ENCODE measurements at places on chromosomes 16 and 17.
A peak's percentile ranks its signal among the peaks of the same experiment; 100 is the strongest.

DNA sequence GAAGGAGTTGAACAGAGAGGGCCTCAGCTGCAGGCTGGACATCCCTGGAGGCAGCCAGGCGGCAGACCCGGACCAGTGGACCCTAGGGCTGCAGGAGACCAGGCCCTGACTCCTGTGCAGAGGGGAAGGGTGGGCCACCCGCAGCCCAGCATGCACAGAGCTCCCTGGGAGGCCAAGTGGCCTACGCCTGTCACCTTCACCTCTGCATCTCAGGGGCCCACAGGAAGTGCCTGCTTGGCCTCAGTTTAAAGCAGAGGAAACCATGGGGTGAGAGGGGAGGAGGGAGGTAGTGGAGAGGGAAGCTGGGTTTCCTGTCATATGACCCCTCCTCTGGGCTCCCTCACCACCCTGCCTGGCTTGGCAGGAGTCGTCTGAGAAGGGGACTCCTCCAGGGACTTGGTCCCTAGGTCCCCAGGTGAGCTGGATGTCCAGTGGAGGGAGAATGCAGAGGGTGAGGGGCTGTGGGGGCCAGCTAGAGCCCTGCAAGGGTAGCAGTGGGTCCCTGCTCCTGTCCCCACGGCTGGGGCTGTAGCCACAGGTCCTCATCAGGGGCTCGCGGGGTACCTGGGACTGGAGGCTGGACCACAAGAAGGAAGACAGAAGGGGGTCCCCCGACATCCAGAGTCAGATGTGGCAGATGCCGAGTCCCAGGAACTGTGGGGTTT, at the start of gene TMC8:
Gene TMC8, plus strand, starts transcription at position 335 of the 665 bp plus-strand sequence. CDS start 818 bp downstream, outside the sequence.
- no peak for DNase-seq

GRCh38 chr17:45018848-45019711, 32.4 kb downstream of the DCAKD start:
- no peak for DNase-seq

DNA sequence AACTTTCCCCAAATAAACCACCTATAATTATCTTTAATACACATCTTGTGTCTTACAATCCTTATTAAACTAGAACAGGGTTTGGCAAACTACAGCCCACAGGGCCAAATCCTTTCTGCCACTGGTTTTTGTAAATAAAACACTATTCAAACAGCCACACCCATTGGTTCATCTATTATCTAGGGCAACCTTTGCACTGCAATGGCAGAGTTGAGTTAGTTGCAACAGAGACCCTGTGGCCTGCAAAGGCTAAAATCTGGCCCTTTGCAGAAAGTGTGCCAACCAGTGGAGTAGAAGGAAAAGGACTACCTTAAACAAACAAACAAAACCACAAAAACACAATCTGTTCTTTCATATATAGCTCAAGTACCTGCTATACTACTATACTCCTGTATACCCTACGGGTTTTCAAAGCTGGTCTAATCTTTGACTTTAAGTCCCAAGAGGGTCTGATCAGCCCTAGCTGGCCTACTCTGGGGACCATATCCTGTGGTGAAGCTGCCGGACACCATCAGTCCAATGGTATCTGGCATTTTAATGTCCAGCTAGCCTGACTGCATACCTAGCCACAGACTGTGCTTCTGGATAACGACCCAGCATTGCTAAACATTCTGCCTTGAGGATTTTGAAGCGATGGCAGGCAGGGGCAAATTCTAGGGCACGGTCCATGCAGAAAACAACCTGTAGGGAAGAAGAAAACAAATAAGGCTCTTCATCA, 23.3 kb downstream of the CNP start:
- DNase-seq: no peak

GRCh38 chr17:9763643-9764042, 27.7 kb downstream of the DHRS7C start:
- DNase-seq: no peak

- peak; percentile 4 for DNase-seq
These were observed 6.9 kb downstream of the RGS9 start for GRCh38 chr17:65143889-65144604.

DNA sequence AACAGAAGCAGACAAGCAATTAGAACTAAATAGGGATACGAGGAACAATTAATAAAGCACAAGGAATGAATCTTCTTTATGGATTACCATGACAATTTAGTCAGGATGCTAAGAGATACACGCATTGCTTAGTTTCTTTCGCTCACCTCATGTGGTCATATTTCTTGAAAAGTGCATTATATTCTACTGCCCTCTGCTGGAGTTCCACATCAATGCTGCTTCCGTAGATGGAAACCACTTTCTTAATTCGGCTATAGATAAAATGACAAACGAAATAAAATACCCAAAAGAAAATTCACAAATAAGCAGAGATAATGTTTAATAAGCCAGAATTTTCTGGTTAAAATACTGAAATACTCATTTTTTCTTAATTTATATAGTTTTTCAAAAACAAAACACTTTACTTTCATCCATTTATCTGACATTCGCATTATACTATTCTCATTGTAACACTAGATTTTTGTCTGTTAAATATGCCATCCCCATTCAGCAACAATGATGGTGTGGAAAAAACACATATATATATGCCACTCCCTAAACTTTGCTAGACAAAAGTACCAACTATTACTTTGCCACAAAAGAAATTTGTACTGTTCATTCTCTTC, 22.0 kb upstream of the PHLPP2 start:
- peak; percentile 31 for DNase-seq

DNA sequence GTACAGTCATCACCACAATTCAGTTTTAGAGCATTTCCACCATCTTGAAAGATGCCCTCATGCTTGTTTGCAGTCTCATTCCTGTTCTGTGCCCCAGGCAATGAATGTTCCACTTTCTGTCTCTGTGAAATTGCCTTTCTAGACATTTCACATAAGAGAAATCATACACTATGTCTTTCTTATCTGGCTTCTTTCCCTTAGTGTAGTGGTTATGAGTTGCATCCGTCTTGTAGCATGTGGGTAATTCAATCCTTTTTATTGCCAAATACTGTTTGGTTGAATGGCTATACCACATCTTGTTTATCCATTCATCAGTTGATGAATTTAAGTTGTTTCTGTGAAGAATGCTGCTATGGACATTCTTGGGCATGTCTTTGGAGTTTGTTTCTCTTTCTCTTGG, 132.5 kb upstream of the PLCG2 start:
- DNase-seq: peak; percentile 58

DNA sequence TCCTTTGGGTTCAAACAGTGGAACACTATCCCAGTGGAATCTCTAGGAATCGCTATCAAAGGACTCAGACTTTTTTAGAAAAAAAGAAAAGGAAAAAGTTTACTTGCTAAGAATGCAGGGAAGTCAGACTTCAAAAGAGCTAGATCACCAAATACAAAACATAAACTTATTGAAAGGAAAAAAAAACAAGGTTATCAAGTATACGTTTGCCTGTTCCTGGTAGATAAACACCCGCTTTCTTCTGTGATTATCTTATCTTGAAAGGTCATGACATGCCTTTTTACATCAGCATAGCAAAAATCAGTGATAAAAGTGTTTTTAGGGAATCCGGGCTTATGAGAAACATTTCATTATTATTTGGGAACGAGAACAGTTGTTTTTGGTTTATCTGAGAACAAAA, 129.3 kb upstream of the TMEM97 start:
- DNase-seq: no peak

- no peak for DNase-seq
These were observed 10.0 kb downstream of the CTC1 start for GRCh38 chr17:8237886-8238285.

DNA sequence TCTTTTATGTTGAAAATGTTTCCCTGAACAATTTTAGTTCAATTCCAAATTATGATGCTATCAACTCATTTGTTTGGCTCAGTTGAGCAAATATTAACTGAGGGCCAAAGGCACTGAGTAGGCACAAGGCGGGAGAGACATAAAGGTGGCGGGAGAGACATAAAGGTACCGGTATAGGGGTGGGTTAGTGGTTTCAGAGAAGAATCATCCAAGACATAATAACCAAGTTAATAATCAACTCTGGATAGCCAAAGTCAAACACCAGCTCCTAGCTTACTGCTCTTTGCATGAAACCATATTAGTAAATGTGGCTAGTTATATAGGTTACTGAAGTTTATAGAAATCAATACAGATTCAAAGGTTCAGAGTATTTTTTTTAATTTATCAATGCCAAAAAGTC, 91.7 kb downstream of the RPGRIP1L start:
- no peak for DNase-seq

DNA sequence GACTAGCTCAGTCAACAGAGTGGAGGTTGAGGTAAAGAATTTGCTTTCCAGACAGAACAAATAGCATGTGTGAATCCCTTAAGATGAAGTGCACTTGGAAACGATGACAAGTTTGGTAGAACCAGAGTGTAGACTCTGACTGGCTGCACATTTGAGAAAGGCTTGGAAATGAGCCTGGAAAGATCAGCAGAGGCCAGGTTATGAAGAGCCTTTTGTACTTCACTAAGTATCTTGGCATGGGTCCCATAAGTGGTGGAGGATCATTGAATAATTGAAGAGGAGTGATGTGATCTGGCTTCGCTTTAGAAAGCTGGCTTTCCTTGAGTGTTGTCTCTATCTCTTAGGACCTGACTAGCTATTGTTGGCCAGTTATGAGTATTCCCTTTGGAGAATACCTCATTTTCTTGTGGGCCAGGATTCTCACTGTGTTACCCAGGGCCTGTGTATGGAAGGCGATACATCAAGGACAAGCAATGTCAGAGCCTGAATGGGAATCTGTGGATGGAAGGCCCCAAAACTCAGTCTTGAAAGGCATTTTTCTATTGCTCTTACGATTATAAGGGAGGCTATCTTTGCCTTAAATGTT, 329.8 kb downstream of the UTP18 start:
- DNase-seq: no peak

DNA sequence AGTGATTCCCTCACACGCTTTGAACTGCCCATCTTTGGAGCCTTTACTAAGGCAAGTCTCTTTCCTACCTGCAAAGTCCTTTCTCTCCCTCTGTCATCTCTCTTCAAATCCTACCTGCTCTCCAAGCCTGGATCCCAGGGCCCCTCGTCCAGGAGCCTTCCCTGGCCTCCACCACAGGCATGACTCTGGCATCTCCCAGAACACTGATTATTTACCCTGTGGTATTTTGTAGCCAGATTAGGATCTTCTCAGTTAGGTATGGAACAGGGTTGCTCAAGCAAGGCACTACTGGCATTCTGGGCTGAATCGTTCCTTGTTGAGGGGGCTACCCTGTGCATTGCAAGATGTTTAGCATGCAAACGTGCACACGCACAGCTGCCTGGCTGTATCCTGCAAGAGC, 31.9 kb upstream of the POLR3E start:
- no peak for DNase-seq

DNA sequence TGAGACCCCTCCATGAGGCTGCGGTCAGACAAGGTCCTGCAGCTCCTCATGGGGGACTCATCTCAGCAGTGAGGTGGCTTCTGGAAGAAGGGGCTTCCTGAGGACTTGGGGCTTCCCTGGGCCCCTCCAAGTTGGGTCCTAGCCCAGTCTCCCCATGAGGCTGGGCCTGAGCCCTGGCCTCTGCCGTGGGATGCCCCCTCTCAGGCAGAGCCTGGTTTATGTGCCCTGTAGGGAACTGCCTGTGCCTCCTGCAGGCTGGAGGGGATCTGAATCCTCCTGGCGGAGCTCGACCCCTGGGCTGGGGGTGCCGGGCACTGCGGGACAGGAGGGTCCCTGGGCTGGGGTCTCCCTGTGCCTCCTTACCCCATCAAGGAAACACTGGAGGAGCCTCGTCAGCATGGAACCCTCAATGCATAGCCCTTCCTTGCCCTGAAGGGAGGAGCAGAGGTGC, 45.8 kb downstream of the TNFRSF13B start:
- DNase-seq: no peak

GRCh38 chr16:50367777-50368409, 895 bp downstream of the BRD7 start:
- DNase-seq: no peak

GRCh38 chr17:1030684-1031532, 34.0 kb downstream of the TIMM22 start:
- DNase-seq: no peak

DNA sequence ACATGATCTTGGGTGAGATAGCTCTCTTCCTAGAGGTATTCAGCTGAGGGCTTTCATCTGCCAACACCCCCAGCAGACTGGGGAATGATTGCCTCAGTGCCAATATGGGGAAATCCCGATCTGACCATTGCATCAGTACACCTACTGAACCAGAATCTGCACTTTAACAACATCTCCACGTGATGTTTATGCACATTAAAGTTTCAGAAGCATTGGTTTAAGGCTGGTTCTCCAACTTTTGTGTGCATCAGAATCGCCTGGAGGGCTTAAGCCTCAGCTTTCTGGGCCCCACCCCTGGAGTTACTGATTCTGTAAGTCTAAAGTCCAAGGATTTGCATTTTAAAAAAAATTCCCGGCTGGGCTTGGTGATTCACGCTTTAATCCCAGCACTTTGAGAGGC, 123.6 kb upstream of the MED13 start:
- no peak for DNase-seq

GRCh38 chr17:78828470-78829185, 12.0 kb downstream of the USP36 start:
- no peak for DNase-seq

DNA sequence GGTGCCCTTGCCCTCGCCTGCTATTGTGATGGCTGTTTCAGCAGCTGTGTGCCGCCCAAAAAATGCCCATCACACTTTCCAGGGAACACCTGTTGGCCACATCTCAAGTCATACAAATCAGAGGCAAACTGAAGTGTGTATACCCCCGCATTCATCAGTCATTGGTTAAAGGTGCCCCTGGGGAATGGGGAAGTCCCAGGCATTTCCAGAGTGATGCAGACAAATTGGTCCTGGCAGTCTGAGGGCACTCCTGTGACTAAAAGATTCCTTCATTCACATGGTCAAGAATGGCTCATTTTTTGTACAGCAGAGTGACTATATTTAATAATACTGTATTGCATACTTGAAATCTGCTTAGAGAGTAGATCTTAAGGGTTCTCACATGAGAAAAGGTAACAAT, 102.9 kb upstream of the TMEM97 start:
- DNase-seq: no peak

DNA sequence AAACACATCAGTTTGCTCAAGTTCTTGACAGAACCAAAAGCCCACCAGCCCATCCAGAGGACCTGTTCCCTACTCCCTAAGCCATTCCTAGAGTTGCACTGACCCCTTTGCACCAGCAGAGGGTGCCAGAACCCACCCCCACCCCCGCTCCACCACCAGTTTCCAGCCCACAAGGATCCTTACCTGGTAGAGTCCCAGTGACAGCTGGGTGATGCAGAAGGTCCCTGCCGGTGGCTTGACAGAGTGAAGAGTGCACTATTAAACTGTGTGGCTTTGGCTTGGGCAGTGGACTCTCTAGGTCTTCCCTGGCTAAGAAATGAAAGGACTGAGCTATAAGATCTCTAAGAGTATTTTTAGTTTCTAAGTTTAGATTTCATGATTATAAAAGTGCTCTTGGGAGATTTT, 73.3 kb upstream of the MTMR4 start:
- peak; percentile 0 for DNase-seq

- no peak for DNase-seq
These were observed 55.0 kb downstream of the STX8 start for GRCh38 chr17:9520649-9521048.

GRCh38 chr17:72111336-72111923, 9.4 kb upstream of the SOX9 start:
- no peak for DNase-seq

- DNase-seq: no peak
These were observed 11.8 kb upstream of the FAM117A start for GRCh38 chr17:49775546-49776260.

- DNase-seq: peak; percentile 82
These were observed 13.1 kb downstream of the CCR7 start for GRCh38 chr17:40551879-40552768.

GRCh38 chr17:51647067-51647466, 386.7 kb downstream of the UTP18 start:
- no peak for DNase-seq
